Stimulated activated CD4-positive, alpha-beta T cell treated with anti-CD3 and anti-CD28 coated beads, Interleukin-4, amount 100 ng/mL, for 4 hours (primary cell): ENCODE measurements at places on chromosomes 2 and 18.

DNA sequence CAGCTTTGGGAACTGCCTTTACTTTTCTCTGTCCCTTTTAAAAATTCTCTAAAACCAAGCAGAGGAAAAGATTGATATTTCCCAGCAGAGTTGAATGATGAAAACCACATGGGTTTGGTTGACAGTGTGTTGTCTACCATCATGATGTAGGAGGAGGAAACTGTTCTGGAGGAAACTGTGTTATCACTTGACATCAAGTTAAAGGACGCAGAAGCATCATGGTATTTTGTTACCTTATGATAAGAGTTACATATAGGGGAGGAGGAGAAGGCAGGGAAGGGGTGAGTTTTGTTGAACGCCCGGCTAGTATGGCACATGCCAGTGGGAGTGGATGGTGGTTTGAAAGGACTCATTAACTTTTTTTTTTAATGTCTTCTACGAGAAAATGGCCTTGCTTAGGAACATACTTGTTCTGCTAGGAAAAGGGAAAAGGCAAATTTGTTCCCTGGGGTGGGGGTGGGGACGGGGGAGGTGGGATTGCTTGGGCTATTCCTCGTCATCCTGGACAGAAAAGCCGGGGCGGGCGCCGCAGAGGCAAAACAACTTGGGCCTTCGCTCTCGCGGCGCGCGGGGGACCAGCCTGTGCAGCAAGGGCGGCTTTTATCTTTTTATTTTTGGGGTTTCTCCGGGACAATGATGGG, 766 bp downstream of the TMEM17 start:
- DNase-seq, result peak; percentile 2

DNA sequence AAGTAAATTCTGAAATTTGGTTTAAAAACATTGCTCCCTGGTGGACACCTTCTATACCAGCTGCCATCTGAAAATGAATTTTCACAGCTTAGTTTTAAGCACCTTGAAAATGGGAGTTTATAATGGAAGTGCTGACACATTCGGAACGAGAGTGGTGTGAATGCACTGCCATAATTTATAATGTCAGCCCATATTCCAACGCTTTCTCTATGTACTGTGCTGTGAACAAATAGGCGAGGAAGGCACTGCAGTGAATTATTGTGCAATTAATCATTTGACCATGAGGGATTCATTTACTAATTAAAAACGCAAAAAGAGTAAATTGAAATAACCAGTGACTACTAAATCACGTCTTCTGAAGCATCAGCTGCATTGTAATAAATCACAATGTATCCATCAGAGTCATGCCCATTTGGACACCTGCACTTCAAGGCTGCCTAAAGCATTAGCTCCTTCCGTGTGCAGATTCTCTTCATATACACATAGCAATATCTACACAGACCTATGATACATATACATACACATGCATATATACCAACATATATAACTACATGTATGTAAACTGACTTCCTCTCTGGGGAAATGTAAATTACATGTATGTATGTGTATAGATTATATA, 699.8 kb downstream of the GALR1 start:
- DNase-seq, result no peak

- DNase-seq, result no peak
Measured at GRCh38 chr2:147232225-147232669, 612.6 kb upstream of the ACVR2A start.

DNA sequence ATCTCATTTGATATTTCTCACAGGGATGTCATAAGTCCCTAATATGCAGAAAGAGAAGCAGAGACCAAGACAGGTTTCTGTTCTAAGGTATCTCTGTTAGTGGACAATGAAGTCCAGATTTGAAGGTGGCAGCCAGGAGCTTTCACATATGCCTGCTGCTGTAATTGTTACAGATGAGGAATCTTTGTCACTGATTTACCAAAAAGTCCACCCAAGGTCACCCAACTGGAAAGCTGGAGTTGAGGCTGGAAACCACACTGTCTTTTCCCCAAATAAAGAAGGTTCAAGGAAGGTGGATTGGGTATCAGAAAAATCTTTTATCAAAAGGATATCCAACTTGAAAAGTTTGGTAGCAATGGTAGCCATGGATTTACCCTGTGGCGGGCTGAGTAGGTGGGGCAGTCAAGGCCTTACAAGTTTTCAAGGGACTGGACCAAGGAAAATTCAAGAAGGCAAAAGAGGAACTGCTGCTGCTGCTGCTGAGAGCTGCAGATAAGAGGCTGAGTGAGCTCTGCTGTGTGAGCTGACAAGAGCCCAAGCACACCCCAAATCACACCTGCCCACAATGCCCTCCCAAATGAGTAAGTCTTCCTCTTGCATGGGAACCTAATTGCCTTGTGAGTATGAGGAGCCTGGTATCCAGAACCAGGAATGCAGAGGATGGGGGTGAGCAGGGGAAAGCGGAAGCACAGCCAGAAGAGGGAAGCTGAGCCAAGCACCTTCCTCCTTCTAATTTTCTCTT, 241.2 kb downstream of the ANAPC1 start:
- DNase-seq, result no peak

DNA sequence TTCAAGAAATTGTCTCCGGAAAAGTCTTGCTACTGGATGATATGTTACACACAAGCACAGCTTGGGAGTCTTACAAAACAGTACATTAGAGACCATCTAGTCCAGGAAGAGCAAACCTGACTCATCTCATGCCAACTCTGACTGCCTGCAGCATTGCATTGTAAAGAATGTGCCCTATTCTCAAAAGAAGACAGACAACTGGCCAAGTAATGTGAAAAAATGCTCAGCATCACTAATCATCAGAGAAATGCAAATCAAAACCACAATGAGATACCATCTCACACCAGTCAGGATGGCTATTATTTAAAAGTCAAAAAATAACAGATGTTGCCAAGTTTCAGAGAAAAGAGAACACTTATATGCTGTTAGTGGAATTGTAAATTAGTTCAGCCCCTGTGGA, 42.7 kb upstream of the GORASP2 start:
- no peak for DNase-seq

- DNase-seq, result no peak
Measured at GRCh38 chr2:158138255-158138654, 36.6 kb downstream of the UPP2 start.

- no peak for DNase-seq
Measured at GRCh38 chr2:102241616-102242305, 54.9 kb downstream of the IL1RL2 start.

- no peak for DNase-seq
Measured at GRCh38 chr2:221517146-221517695, 54.9 kb downstream of the EPHA4 start.

DNA sequence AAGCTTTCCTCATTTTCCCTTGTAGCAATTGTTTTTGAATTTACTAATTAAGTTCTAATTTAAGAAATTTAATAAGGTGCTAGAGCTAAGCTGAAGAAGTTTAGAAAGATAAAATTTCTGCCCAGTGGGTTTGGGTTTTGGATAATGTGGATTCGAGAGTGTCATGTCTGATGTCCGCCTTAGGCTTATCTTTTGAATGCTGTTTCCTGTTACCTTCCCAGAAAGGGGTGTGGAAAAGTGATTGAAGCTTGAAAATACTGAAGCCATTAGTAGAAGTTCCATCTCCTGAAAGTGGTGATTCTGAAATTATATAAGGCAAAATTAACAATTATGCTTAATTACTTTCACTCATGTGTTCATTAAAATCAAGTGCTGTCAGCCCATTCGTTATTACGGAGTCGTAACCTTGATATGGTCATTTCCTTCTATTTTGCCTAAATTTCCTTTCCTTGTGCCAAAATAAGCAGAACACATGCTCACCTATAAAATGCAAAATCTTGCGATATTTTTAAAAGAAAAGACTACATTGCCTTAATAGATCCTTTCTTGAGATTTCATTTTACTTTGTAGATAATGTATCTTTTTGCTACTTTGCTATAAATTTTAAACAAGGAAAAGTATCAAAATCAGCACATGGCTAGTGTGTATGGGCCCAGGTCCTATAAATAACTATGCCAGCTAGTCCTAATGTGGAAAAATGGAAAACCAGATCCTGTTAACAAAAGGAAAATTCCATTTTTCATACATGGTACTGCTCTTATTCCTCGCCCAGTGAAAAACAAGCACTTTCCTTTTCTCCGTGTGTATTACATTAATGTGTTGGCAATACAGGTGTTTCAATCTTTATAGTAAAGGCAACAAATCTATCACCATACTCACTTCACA, 97.3 kb downstream of the ICOS start:
- no peak for DNase-seq

GRCh38 chr2:192060161-192060560, 134.6 kb downstream of the TMEFF2 start:
- no peak for DNase-seq

GRCh38 chr2:11430729-11431128, 35.2 kb downstream of the E2F6 start:
- DNase-seq, result no peak

DNA sequence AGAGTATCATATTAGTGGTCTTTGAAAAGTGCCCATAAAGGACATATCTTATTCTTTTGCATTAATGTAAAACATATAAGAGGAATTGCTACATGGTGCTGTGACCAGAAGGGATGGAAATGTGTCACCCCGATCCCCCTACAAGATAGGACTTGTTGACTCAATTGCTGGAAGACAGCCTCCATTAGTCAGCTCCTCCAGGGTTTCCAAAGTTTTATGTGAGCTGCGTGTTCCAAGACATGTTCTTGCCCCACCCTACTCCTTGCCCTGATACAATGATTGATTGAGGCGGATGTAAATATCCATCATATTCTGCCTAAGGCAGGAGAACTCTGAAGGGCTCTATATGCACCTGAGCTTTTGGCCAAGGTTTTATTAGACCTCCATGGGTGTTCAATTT, 541.0 kb upstream of the ZEB2 start:
- no peak for DNase-seq

DNA sequence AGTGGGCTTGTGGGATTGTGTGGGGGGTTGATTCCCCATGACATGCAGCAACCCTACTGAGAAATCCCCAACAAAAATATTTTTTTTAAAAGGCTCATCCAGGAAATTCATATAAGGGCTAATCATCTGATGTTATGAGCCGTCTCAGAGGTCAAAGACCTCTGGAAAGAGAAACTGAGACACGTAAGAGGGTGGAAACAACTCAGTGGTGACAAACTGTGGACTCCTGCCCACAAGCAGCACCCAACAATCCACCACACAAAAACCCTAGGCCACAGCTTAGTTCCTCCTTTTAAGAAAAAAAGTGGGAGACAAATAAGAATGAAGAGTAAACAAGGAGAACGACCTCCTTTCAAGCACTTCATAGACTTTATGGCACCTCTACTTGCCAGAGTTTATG, 1096.1 kb upstream of the NRXN1 start:
- DNase-seq, result no peak

GRCh38 chr2:107569496-107569895, 257.2 kb upstream of the RGPD4 start:
- no peak for DNase-seq

GRCh38 chr2:19754907-19755306, 146.9 kb downstream of the TTC32 start:
- no peak for DNase-seq

DNA sequence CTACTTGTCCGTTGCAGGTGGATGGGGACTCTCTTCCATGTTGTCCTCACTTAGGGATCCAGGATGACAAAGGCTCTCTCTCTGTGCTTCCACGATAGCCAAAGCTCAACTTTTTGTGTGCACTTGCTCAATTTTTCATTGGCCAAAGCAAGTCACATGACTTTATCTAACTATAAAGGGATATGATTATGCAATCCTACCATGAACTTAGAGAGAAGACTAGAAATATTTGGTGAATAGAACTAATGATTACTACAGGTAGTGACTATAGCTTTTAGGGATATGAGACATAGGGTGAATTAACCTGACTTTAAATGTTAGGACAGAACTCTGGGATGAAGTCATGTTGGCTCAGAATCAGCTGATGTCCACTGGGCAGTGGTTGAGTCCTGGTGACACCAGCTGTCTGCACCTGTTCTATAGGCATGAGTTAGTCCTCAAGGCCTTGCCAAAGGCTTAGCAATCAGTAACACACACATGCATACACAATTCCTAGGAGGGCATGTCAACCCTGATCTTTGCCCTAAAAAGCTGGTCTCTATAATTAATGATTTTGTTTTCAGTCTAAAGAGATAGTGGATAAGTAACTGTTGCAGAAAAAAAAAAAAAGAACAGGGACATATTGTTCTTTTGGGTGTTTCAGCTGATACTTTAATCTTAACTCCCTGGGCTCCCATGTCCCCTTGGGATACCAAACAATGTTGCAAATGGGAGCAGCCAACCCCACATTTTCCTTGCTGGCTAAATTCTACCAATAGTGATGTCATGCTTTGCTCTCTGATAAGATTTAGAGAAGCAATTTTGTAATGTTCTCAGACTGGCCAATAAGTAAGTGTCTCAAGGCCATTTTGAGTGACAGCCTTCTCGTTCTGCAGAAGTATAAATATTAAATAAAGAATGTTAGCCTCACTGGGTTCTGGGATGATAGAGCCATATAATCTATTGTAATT, 12.5 kb upstream of the HK2 start:
- DNase-seq, result no peak

DNA sequence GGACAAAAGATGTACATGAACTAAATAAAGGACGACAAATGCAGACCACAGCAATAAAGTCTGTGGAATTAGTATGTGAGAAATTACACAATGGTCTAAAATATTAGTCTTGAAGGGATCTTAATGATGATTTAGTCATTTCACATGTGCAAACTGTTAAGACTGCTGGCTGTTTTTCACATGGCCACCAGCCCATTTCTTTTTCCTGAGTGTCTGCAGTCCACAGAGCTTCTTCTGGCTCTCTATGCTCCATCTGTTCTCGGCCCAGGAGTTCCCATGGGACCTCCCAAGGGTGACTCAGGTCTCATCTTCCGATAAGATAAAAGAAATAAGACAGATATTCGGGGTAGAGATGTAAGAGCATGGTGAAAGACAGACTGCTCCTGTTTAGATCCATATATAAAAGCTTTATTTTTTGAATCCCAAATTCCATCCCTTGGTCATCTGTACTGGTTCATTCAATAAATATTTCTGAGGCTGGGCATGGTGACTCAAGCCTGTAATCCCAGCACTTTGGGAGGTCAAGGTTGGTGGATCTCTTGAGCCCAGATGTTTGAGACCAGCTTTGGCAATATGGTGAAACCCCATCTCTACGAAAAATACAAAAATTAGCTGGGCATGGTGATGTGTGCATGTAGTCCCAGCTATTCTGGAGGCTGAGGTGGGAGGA, 20.1 kb downstream of the IL1RL1 start:
- no peak for DNase-seq

DNA sequence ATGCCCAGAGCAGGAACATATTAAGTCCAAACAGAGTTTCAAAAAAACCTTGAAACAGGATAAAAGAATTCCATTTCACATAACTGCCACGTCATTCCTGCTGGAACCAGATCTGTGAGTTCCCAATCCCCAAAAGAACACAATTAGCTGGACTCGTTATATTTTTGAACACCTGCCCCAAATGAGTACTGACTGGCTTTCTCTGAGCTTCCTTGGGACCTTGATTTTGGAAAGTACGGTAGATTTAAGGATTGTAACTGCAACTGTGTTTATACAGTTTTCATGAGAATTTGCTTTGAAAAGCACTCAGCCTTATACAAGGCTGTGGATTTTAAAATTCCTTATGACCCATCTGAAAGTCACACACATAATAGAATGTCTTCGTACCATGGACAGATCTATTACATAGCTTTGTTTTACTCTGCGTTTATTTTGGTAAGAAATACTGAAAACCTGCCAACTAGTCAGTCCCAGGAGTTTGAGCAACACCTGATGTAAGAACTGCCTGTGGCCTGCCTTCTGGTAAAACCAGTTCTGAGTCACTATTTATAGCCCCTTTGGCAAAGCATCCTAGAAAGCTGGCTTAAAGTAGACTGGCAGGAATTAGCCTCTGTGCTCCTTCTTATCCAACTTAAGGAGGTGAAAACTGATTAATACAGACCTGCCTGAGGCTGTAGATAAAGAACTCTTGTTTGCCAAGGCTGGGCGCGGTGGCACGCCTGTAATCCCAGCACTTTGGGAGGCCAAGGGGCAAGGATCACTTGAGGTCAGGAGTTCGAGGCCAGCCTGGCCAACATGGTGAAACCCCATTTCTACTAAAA, 48.1 kb downstream of the MERTK start:
- DNase-seq, result no peak
